GM13977 (cell line): ENCODE measurements at places on chromosomes 6 and 20.

GRCh38 chr20:34663213-34663943, 13.5 kb downstream of the PIGU start:
- DNase-seq = no peak

DNA sequence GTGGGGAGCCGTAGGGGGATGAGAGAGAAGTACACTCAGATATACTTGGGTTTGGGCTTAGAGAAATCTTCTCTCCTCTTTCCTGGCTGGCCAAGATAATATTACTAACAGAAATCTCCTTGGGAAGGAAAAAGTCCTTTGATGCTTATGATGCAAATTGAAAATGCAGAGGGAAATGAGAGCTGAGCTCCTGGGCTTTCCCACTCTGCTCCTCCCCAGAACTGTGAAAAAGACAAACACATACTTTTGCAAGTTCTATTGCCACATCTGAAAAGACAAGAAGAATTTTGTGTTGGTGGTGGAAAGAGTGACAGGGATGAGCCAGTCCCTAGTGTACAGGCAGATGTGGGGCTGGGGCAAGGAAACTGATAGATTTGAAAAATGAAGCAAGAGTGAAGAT, 185.9 kb downstream of the ANKRD60 start:
- no peak for DNase-seq

- DNase-seq = no peak
Observed at GRCh38 chr6:109300874-109301273, 81.4 kb downstream of the CD164 start.

DNA sequence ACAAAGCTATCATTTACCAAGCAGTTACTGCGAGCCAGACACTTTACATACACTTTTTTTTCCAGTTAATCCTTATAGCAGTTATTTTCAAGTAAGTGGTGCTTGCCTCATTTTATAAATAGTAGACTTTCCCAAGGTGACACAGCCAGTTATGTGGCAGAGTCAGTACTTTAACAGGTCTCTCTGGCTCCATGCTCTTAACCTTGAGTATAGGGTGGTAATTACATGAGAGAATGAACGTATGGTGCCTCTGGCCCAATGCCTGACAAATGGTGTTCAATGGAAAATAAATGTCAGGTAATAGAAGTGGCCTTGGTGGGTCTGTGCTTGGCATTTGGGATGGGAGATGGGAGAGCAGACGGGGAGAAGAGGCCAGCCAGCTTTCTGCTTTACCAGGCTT, 316.3 kb downstream of the SLC35F1 start:
- no peak for DNase-seq
